A549 treated with CpdA at 1 μM for 4 hours (cell line): ENCODE measurements at places on chromosomes 11 and 22. TPM values are rescaled to one million over a fixed set of nuclear protein-coding genes. Genes with fewer than 3 reads are reported as not detected.

Gene OPCML
- total RNA-seq, result not detected in 5 replicates

Gene NPTXR
- 11.7 to 16.2 TPM (median 12.7 TPM) in 5 replicates for total RNA-seq

Gene AGBL2
- 0.51 to 1.8 TPM (median 1.3 TPM) in 5 replicates for total RNA-seq

Gene PRMT3
- 28.0 to 38.5 TPM (median 30.9 TPM) in 5 replicates for total RNA-seq

Gene BATF2
- 0.71 to 1.3 TPM (median 1.1 TPM) in 5 replicates for total RNA-seq

Gene RAG1
- 0.08 to 0.40 TPM (median 0.16 TPM) in 5 replicates for total RNA-seq

Gene TTLL12
- 17.8 to 23.4 TPM (median 22.0 TPM) in 5 replicates for total RNA-seq

Gene SLC22A12
- not detected in 5 replicates for total RNA-seq

Gene MAP6
- total RNA-seq, result 1.5 to 1.7 TPM (median 1.7 TPM) in 5 replicates

Gene PIWIL4
- 0.19 to 0.49 TPM (median 0.29 TPM) in 5 replicates for total RNA-seq

Gene SYT8
- 0.02 to 0.23 TPM in 2 of 5 replicates, not detected in the others for total RNA-seq

Gene KCNJ11
- total RNA-seq, result 0.16 to 0.60 TPM (median 0.32 TPM) in 5 replicates

Gene GAL3ST1
- total RNA-seq, result 6.6 to 9.7 TPM (median 7.9 TPM) in 5 replicates

Gene RAB30
- total RNA-seq, result 4.6 to 7.5 TPM (median 6.1 TPM) in 5 replicates

Gene NLRP6
- not detected in 5 replicates for total RNA-seq

Gene MS4A6E
- total RNA-seq, result not detected in 5 replicates

Gene DDTL
- 1.5 to 2.0 TPM (median 1.8 TPM) in 5 replicates for total RNA-seq

Gene MEI1
- not detected in 5 replicates for total RNA-seq

Gene RCE1
- total RNA-seq, result 31.2 to 47.7 TPM (median 47.5 TPM) in 5 replicates

Gene PGA4
- total RNA-seq, result not detected in 5 replicates

Gene HSPB2
- total RNA-seq, result not detected in 5 replicates

Gene KLHDC7B
- 0.02 to 0.05 TPM (median 0.05 TPM) in 3 of 5 replicates, not detected in the others for total RNA-seq

Gene C11orf65
- total RNA-seq, result 0.13 to 0.54 TPM (median 0.48 TPM) in 3 of 5 replicates, not detected in the others

Gene OR5B3
- not detected in 5 replicates for total RNA-seq

Gene C1QTNF5
- total RNA-seq, result not detected in 5 replicates

Gene SLC5A1
- 0.03 TPM in 1 of 5 replicates, not detected in the others for total RNA-seq

Gene LRRC75B
- 5.8 to 9.6 TPM (median 8.2 TPM) in 5 replicates for total RNA-seq

Gene FBLN1
- total RNA-seq, result 30.5 to 47.7 TPM (median 47.0 TPM) in 5 replicates

Gene CYTH4
- total RNA-seq, result 0.82 to 1.2 TPM (median 1.0 TPM) in 5 replicates

Gene DTX4
- total RNA-seq, result 4.0 to 5.3 TPM (median 4.9 TPM) in 5 replicates

Gene LDLRAD3
- total RNA-seq, result 19.3 to 22.6 TPM (median 21.7 TPM) in 5 replicates

Gene OLFML1
- total RNA-seq, result 0.02 TPM in 1 of 5 replicates, not detected in the others

Gene BCR
- 12.4 to 18.5 TPM (median 13.9 TPM) in 5 replicates for total RNA-seq

Gene RAPSN
- total RNA-seq, result 0.06 to 0.41 TPM (median 0.17 TPM) in 4 of 5 replicates, not detected in the other

Gene LRRC74B
- 0.03 TPM in 1 of 5 replicates, not detected in the others for total RNA-seq

Gene TMEM45B
- 0.06 to 0.10 TPM (median 0.08 TPM) in 3 of 5 replicates, not detected in the others for total RNA-seq

Gene TTC36
- 0.16 TPM in 1 of 5 replicates, not detected in the others for total RNA-seq

Gene SULT4A1
- not detected in 5 replicates for total RNA-seq

Gene IGF2
- 1.3 to 3.3 TPM (median 1.9 TPM) in 5 replicates for total RNA-seq

Gene CFAP300
- 4.4 to 5.9 TPM (median 5.6 TPM) in 5 replicates for total RNA-seq
